ENCODE measurements at places on chromosomes 12 and 14.

GRCh38 chr12:87094356-87094755 is 838.2 kb upstream of the MGAT4C start:
- DNase-seq: no peak

DNA sequence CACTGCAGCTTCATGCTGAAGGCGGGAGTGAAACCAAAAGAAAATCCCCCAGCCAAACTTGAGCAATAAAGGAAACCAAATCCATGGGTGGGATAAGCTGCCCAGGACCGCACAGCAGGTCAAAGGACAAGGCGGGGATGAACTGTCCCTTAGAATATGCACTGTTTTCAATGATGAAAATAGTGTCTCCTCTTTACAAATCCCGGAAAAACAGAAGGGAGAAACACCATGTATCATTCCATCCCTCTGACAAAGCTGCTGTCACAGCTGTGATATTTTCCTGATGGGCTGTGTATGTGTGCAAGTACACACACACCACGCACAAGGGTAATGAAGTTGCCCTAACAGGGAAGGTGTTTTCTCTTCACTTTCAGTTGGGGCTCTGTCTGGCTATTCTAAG is 70.3 kb downstream of the ACTN1 start:
- DNase-seq: no peak

DNA sequence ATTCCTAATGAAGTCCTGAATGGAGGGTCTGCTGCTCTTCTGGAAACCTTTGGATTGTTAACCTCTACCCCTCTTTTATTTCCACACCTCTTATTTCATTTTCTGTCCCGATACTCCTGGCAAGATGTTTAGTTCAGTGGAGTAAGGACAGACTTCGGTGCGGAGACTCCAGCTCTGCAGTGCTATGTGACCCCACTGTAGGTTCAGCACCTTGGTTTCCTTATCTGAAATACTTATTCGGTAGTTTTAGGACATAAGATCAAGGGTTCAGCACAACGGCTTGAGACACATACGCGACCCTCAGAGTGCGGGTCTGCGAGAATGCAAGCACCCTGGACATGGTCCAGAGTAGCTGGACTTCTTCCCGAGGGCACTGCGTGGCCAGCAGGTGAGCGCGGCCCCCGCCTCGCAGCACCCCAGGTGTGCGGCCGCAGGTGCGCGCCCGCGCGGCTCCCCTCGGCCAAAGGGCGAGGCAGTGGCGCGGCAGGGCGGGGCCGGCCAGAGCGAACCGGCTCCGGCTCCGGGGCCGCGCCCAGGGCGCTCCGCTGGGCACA is 465 bp upstream of the FGD4 start:
- DNase-seq: no peak

GRCh38 chr12:122917507-122918121 is 21.7 kb upstream of the VPS37B start:
- DNase-seq: no peak

- no peak for DNase-seq
Observed at GRCh38 chr14:52222901-52223300, 44.6 kb upstream of the PTGDR start.

Data from astrocyte of the cerebellum (primary cell).